ENCODE measurements at places on chromosomes 7 and 10.

DNA sequence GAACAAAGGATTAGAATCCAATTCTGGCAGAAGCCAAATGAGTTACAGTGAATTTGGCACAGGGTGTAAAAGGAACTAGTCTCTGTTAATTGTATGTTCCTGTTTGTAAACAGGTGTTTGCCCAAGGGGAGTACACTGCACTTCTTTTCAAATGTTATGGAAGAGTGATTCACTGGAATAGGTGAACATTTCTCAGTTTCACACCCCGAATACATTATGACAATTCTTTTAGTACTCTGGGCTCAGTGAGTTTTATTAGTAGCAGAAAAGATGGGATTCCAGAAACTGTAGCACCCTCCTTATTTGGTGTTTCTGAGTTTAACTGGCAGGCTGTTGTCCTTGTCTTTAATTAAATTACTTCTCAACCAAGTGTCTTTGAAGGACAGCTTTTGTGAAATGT lies 329.2 kb downstream of the BBS9 start:
- DNase-seq, result no peak

GRCh38 chr10:87850742-87851205 lies 12.6 kb downstream of the KLLN start:
- DNase-seq, result peak; percentile 18

GRCh38 chr7:149427096-149427680 lies 33.7 kb downstream of the ZNF777 start:
- no peak for DNase-seq

DNA sequence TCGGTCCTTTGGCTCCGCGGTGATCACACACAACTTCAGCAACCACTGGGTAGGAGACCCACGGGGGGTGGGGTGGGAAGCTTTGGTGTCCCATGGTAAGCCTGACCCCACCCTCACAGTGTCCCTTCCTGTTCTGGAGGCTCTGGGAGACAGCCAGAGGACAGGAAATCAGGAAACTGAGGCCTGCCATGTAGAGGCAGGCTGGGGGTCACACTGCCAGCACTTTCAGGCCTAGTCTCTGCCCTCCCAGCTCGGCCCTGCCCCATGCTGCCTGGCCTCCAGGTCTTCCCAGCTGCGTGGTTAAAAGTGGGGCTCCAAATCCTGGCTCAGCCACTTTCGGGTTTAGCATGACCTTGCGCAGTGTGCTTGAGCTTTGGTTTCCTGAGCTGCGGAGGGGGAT lies 10.9 kb downstream of the AQP1 start:
- DNase-seq, result no peak

GRCh38 chr10:113037218-113037617 lies 87.2 kb downstream of the TCF7L2 start:
- no peak for DNase-seq

DNA sequence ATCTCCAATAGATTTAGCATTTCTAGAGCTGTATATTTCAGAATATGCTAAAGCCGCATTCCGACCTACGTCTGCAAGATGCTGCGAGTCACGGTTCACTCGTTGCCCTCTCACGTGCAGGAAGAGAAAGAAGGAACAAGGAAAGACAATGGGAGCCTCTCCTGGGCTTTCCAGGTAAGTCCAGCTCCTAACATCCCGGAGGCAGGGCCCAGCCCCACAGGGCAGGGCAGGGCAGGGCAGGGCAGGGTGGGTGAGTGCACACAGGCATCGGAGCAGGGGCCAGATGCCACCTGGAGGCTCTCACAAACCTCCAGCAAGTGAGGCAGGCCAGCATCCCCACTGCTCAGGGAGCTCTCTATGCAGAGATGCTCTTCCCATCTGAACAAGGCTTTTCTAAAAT lies 50.8 kb downstream of the VOPP1 start:
- no peak for DNase-seq

GRCh38 chr10:50456719-50457118 lies 167.0 kb downstream of the SGMS1 start:
- DNase-seq, result no peak

- no peak for DNase-seq
These were observed 99.8 kb upstream of the SEMA3A start for GRCh38 chr7:84294391-84294790.

DNA sequence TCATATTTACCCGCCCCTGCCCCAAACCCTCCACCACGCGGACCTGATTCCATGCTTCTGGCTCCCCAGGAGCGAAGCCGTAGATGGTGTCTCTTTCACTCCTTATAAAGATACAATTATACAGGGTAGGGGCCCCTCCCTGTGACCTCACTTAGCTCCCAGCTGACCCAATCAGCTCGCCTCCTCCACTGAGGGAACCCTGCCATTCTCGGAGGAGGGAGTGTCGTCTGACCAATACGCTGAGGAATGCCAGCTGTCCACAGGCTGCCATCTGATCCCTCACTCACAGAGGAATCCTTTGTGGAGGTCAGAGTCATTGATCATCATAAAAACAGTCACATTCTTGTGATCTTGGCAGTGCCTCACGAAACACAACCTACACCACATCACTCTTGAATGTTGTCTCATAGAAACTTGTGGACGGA lies 67.5 kb upstream of the INSIG1 start:
- no peak for DNase-seq

DNA sequence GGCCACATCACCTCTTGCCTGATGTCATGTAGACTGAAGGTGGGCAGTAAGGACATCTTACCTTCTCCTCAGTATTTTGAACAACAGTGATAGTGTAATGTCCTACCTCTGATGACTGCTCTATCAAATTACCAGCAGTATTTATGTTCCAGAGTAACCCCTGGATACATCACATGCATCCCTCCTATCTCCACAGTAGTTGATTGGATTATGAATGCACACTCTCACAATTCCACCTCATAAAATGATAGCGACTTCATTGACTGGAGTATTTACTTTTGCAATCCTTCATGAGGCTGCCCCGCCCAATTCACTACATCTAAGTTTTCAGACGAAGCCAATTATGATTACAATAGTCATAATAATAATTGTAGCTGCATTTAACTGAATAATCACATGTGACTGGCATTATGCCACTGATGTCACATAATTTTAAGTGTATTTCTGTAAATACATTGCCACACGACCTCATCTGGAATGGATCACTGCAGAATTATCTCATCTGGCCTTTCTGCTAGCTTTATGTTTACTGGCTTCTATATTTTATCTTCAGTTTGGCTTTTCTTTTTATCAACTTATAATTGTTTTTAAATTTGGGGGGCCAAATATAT lies 268.9 kb downstream of the SLC25A13 start:
- no peak for DNase-seq

- DNase-seq, result no peak
These were observed 136.0 kb downstream of the RAPGEF5 start for GRCh38 chr7:22220941-22221340.

DNA sequence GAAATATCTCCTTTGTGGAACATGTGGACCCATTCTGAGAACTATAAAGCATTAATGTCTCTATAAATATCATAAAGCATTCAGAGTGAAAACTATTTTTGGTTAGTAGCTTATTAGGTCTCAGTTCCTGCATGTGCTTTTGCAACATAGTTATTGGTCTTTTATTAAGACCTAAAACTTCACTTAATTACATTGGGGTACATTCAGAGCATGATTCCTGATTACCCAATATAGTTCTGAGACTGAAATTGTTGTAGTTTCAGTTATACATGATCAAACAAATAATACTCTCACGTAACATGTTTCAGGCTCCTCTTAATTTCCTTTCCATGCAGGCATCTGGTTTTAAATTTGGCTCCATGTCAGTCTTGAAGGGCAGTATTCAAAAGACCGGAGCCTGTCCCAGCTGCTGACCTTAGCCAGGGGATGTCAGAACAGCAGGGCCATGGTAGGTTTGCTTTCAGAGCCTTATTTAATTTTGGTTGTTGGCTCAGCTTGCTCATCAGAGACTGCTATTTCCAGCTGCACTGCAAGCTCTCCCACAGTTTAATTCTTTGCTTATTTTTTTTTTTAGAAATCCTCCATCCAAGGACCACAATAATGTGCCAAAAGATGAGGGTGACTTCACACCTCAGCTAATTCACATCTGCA lies 447.8 kb upstream of the FZD8 start:
- DNase-seq, result no peak

- DNase-seq, result no peak
These were observed 2.9 kb upstream of the CD36 start for GRCh38 chr7:80635533-80635932.

- no peak for DNase-seq
These were observed 152.5 kb downstream of the LCOR start for GRCh38 chr10:96984541-96985131.

GRCh38 chr10:69088801-69089501 lies 1.0 kb downstream of the SRGN start:
- no peak for DNase-seq

- no peak for DNase-seq
These were observed 247.5 kb downstream of the KLF6 start for GRCh38 chr10:3537518-3537917.

DNA sequence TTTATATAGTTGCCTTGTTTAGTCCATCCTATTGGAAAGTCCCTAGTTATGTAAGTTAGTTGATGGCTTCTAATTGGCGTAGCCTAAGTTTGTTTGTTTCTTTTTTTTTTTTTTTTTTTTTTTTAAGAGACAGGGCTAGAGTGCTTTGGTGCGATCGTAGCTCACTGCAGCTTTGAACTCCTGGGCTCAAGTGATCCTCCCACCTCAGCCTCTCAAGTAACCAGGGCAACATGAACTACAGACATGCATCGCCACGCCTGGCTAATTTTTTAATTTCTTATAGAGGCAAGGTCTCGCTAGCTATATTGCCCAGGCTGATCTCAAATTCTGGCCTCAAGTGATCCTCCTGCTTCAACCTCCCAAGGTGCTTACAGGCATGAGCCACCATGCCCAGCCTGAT lies 7.1 kb downstream of the CSGALNACT2 start:
- peak; percentile 12 for DNase-seq

- peak; percentile 92 for DNase-seq
These were observed 40.0 kb downstream of the ETV1 start for GRCh38 chr7:13949445-13949844.

GRCh38 chr7:41005374-41005901 lies 697.5 kb downstream of the INHBA start:
- no peak for DNase-seq

DNA sequence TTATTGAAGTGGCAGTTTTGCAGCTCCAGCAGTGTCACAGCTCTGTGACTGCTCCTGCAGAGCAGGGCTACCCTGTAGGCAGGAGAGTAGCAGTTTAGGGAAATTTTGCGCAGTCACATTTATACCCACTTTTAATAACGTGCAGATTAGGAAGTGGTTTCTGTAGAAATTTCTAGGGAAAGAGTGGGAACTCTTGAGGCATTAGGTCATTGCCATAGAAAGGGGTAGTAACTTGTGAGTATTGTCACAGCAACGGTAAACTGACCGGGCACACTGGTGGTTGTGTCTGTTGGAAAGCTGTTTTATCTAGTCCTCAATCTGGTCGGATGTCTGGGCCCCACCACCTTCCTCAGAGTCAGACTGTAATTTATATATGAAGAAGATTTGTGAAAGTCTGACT lies 51.9 kb downstream of the CDC14C start:
- DNase-seq, result no peak

GRCh38 chr10:71509444-71509843 lies 112.7 kb downstream of the CDH23 start:
- no peak for DNase-seq

- no peak for DNase-seq
These were observed 104.5 kb upstream of the PRSS58 start for GRCh38 chr7:142362349-142362748.

GRCh38 chr10:127306479-127306878 lies 110.1 kb upstream of the INSYN2A start:
- DNase-seq, result no peak

DNA sequence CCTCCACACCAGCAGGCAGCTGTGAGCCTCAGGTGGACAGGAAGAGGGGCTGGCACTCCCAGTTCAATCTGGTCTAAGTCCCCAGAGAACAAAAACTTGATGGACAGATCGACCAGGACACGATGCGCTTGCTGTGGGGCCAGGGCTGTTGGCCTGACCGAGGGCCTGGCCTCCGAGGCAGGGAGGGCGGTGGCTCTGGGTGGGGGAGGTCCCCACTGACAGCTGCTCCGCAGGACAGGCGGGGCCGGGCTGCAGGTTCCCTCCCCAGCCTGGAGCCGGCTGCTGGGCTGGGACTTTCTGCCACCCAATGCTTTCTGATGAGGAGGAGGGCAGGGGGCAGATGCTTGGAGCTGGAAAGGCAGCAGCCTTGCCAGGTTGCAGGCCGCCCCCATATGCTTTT lies 37.4 kb upstream of the ADGRA1 start:
- no peak for DNase-seq

- no peak for DNase-seq
These were observed 243.7 kb upstream of the SP8 start for GRCh38 chr7:21030237-21030871.

DNA sequence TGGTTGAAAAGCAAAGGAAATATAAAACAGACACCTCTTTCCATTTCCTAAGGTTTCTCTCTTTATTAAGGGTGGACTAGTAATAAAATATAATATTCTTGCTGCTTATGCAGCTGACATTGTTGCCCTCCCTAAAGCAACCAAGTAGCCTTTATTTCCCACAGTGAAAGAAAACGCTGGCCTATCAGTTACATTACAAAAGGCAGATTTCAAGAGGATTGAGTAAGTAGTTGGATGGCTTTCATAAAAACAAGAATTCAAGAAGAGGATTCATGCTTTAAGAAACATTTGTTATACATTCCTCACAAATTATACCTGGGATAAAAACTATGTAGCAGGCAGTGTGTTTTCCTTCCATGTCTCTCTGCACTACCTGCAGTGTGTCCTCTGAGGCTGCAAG lies 154.4 kb upstream of the LANCL2 start:
- DNase-seq, result no peak

DNA sequence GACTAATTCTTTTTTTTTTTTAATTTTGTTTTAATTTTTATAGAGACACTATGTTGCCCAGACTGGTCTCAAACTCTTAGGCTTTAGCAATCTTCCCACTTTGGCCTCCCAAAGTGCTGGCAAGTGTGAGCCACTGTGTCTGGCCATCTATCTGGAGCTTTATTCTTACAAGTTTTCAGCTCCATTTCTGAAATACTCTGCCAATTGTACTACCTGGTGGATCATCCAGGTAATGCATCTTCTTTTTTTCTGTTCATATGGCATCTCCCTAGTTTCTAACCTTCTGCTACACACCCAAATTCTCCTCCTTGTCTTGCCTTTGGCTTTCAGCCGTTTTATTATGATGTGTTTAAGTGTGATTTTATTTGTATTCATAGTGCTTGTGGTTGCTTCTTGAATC lies 40.2 kb downstream of the ZNF365 start:
- no peak for DNase-seq

DNA sequence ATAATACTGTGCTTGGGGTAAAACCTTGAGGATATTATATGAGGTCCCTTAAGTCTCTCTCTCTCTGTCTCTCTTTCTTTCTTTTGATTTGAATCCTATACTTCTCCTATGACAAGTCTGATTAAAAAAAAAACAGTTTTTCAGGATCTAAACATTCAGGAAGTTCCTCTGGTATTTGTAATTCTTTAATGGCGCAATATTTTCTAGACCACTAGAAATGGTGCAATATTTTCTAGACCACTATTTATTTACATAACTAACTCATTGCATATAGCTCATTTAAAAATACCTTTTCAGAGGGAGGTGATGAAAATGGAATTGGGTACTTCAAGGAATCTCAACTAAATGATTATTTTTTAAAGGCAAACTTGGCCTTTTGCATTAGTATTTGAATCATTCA lies 1235.3 kb downstream of the GATA3 start:
- no peak for DNase-seq

GRCh38 chr7:53596230-53596629 lies 560.8 kb downstream of the POM121L12 start:
- no peak for DNase-seq

GRCh38 chr7:50497068-50497642 lies 47.0 kb upstream of the FIGNL1 start:
- no peak for DNase-seq

- no peak for DNase-seq
These were observed 293.6 kb downstream of the CSTF2T start for GRCh38 chr10:51405580-51406351.

- no peak for DNase-seq
These were observed 38.7 kb downstream of the NRF1 start for GRCh38 chr7:129650056-129650758.
